ENCODE measurements at places on chromosomes 7 and 10.

GRCh38 chr10:130902929-130903328 lies 408.6 kb downstream of the TCERG1L start:
- DNase-seq: no peak

DNA sequence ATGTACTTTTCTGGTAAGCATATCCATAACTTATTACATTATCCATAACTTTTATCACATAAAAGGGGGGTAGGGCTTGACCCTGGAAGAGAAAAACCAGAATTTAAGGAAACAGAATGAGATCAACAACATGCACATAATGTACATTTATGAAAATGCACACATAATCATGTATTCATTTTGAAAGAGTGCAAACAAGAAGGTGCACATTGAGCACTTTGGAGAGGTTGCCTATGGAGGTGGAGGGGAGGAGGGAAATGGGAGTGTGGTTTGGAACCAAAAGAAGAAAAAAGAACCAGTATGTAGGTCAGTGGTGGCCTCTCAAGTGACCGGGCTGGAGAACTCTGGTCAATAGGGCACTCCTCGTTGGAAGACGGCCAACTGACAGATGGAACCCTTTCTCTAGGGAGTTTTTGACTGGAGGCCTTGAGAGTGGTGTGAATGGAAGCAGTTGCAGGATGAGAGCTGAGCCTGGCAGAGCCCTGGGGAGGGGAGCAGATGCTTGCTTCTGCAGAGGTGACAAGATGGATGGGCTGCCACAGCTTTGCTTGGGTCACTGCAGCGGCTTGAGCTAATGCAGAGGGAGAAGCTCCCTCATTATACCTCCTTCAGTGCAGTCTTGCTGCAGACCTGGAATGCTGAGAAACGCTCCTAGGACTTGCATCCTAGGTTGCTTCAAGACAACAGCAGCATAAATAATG lies 192.7 kb downstream of the SEC23IP start:
- no peak for DNase-seq

DNA sequence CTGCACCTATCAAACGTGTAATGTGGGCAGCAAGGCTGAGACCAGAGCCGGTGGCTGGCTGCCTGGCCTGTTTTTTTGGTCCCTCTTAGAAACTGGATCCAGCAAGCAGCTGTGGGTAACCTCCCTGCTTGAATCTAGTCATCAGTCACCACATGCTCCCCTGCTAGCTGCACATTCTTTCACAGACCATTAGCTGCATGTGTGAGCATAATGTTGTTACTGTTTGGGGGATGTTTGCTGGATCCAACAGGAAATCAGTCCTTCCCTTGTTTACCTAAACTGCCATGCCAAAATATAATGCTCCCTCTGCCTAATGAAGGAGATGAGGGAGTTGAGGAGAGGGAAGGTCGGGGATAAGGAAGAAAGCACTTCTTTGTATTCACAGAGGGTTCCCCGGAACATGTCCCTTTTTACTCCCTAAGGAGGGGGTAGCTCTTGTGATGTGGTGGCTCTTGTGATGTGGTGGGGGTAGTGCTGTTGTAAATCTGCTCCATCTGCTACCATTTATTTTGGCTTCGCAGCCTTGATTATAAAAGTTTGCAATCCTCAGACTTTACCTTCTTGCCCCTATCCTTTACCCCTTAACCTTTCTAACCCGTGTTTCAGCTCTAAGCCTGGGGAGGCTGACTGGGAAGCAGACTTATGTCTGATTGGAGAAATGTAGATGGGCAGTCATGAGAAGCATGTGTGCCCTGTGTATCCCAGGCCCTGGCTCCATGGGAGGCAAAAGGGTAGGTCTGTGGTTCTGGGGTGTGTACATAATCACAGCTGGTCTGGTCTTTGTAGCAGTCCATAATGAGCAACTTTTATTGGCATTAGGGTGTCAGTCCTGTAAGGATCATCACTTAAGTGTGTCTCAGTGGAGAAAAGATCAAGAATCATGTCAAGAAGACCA lies 20.8 kb downstream of the LOXL4 start:
- DNase-seq: peak; percentile 69

- DNase-seq: no peak
Observed at GRCh38 chr10:78391585-78391984, 357.9 kb downstream of the RPS24 start.

DNA sequence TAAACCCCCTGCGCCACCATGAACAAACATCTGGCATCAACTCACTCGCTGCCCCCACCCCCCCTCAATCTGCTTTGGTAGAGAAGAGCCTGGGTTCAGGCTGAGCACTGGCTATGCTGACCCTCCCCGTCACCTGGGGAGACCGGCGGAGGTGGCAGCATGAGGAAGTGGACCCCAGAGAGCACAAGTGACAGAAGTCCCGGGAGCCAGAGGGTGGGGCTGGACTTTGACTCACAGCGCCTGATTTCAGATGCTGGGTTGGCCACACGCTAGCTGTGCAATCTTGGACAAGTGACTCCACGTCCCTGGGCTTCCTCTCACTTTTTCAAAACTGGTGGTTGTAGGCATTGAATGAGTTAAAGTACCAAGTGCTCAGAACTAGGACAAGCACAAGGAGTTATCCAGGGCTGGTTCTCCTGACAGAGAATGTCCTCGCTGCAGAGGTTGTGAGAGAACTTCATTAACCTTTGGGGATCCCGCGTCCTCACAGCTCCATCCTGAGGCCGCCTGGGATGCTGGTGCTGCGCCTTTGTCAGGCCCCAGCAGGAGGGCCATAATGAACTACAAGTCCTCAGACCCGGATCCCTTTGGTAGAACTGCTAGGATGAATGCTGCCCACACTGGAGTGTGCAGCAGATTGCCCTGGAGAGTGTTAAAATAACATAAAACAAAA lies 48.8 kb upstream of the RASGEF1A start:
- DNase-seq: no peak

DNA sequence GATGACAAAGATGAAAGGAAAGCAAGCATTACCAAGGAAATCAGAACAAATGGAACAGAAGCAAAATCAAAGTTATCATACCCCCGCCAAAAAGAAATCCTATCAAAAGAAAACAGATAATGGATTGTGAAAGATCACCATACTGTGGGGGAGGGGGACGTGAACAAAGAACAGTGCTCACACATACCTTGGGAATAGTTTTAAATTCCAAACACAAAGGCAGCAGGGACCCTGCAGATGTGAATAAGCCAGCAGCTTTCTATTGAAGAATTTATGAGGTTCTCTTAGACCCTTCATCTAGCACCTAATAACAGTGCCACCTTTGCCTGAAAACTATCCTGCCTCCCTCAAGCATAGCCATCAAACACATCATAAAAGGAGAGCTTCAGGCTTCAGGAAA lies 94.0 kb downstream of the AKR1D1 start:
- DNase-seq: no peak

DNA sequence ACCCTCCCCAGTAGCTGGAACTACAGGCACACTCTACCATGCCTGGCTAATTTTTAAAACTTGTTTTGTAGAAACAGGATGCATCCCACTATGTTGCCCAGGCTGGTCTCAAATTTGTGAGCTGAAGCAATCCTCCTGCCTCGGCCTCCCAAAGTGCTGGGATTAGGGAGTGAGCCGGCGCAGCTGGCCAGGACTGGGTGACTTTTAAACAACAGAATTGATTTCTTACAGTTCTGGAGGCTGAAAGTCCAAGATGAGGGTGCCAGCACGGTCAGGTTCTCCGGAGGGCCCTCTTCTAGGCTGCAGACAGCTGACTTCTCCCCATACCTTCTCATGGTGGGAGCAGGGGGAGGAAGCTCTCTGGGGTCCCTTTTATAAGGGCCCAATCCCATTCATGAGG lies 75.2 kb upstream of the CHST15 start:
- no peak for DNase-seq

DNA sequence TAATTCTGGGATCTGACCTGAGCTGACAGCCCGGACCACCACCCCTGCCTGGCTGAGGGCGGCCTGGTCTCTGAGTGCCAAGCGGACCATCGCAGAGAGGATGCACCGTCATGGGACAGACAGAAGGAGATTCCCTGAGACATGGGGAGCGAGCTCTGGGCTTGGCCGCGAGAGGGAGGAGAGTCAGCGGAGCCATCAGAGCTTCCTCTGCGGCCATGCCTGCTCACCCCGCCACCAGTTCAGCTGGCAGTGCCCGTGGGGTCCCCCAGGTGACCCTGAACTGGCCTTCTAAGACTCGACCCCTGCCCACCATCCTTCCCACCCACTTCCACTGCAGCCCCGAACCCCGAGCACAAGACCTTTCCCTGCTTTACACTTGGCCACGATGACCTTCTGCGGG lies 152.8 kb downstream of the TCERG1L start:
- no peak for DNase-seq

DNA sequence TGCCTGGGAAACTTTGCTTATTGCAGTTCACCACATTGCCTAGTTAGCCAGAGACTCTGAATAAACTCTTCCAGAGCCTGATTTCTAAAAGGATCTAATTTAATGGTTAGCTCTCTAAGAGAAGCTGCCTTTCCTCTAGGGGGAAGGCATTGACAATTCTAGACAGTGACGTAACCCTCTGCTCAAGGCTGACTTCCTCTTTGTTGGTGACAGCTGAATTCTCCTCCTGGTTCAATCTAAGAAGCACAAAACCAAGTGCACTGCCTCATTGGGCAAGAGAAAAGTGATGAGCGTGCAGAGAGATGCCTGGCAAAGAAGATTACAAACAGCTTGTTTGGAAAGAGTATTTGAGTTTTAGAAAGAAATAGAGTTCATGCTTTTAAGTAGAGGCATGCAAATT lies 102.7 kb downstream of the MACC1 start:
- DNase-seq: peak; percentile 35

Data from Jurkat, Clone E6-1 (cell line).